ENCODE measurements at places on chromosomes 6 and 20.

DNA sequence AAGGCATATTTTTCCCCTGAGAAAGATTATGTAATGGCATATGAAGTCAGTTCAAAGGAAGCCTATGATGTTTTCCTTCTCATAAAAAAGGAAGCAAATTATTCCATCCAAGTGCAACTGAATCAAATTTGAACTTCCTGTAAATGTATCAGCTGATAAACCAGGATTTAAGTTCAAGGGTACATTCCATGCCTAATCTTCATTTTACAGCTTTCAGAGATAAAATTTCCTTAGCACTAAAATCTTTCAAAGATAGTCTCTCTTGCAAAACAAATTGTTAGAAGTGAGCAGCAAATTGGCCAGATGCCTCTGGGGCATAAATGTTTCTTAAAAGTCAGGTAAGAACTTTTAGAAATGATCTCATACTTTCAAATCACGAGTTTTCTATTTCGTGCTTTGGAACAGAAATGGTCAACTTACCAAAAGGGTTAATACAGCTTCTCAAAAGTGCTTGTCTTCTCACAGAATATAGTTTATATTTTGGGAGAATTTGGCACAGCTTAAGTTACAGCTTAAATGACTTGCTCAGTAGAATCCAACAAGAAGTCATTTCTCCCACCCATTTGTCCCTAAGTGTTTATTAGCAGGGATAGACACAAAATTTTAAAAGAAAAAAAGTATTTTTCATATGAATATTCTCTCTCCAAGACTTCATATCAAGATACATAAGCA lies 2.7 kb upstream of the TCF21 start:
- DNase-seq = no peak

GRCh38 chr6:166112580-166112979 lies 55.1 kb downstream of the TBXT start:
- DNase-seq = no peak

GRCh38 chr6:25927756-25928216 lies 2.7 kb downstream of the SLC17A2 start:
- no peak for DNase-seq

GRCh38 chr6:46954837-46955451 lies 33.2 kb upstream of the ADGRF5 start:
- no peak for DNase-seq

GRCh38 chr6:136952714-136953260 lies 30.7 kb downstream of the SLC35D3 start:
- DNase-seq = no peak

DNA sequence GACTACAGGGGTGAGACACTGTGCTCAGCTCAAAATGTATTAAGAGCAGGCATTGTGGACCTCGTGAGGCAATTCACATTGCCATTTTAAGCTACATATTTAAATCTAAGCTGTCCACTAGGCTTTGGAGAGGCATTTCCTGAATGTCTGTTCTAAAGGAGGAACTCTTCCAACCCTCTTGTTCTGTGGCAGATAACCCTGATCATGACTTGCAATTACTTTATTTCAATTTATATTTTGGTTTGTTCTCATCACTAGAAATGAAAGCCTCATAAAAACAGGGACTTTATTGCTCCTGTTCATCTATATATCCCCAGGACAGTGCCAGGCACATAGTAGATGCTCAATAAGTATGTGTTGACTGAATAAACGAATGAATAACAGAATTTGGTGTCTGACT lies 84.0 kb upstream of the SALL4 start:
- no peak for DNase-seq

DNA sequence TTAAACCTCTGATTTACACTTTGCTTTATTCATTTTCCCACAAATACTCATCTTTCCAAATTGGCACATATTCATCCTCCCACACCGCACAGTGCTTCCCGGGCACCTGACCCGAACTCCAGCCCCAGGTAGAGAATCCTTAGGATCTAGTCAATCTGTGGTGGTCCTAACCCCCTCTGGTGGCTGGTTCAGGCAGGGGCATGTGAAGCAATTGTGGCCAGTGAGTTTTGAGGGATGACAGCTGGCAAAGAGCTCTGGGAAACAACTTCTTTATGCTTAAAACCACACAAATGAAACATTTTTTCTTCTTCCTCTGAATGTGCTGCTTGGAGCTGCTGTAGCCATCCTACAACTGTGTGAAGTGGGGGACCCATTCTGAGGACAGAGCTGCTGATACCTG lies 54.7 kb downstream of the ELOVL5 start:
- no peak for DNase-seq

DNA sequence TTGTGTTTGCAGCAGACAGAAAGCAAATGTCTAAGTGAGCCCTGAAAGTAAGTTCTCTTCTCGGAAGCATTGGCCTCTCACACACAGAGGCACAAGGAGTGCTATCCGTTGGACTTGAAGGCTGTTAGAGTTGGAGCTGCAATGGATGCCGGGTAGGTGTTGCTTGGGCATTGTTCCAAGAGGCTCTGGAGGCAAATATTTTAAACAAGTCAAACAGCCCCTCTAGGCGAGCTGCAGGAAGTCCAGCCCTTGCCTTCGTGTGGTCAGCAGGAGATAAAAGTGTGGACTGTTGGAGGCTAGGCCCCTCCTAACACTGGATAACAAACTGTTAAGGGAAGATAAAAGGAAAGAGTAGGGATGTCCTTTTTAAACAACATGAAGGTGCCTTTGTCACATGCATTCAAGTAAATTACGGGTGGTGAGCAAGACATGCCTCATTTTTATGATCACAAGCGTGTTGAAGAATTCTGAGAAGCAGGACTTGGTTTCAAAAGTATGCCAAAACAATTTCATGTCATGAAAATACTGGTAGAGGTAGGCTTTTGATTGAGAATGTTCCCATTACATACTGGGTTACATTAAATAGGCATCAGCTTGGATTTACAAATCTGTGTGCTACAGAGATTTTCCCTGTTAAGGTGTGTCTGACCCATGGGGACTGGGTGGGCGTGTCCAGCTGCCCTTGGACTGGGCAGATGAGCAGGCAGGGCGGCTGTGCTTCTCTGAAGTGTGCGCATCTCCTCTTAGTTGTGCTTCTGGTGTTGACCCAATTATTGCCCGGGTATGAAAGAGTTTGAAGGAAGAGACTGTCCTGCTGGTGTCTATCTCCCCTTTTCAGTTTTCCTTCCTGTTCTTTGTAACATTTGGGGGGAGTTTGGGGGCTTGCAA lies 57.5 kb downstream of the RREB1 start:
- no peak for DNase-seq

GRCh38 chr20:53708129-53708968 lies 114.7 kb upstream of the ZNF217 start:
- no peak for DNase-seq

- DNase-seq = no peak
Observed at GRCh38 chr6:147287869-147288271, 83.7 kb downstream of the STXBP5 start.

GRCh38 chr6:39850736-39851297 lies 58.6 kb downstream of the DAAM2 start:
- DNase-seq = no peak

- no peak for DNase-seq
Observed at GRCh38 chr6:31446481-31446880, 43.1 kb downstream of the MICA start.

DNA sequence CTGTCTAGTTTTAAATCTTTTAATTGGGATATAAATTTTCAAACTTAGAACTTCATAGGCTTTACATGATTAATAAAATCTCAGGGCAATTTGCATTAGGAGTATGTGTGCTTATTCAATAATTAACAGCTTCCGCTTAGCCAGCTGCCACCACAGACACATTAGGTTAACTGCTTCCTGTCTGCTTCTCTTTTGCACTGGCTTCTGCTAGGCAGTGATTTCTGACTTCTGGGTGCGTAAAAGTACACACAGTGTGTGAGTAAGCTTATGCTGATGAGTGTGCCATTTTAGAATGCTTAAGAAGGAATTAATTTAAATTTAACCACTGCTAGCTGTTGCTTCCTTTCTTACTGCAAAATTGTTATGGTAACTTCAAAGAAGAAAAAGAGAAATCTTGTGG lies 73.9 kb downstream of the F13A1 start:
- no peak for DNase-seq

DNA sequence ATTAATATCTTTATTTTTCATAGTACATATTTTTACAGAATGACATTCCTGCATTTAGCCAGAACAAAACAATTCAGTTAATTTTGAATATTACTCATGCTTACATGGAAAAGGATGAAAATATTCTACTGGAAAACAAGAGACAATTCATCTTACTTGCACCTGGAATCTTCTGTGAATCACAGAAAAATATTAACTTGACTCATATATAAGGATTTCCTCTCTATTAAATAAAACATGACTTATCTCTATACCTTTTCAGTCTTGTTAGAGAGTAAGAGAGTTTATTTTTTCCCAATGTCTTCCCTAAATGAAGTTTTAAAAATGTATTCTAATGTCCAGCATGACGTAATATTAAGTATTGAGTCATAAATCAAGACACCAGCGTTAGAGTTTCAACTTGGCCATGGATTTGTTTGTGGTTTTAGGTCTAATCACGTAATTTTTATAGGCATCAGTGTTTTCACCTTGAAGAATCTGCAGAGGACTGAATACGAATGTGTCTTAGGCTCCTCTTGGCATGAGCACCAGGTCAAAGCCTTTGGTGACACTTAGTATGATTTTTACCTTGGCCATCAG lies 445.1 kb upstream of the JAG1 start:
- no peak for DNase-seq

DNA sequence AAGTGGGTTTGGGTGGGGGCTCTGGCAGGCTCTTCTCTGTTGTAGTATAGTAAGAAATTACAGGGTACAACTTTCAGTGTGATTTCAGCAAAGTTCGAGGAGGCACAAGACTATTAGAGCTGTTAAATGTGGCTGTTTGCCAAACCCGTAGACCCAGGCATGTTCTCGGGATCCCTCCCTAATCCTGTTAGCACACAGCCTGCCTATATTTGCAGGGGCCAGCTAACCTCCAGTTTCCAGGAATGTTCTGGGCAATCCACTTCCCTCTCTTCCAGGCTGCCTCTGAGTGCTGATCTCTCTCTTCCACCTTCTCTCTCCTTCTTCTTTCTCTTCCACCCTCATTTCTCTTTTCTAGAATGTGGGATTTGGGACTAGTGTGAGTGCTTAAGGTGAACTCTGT lies 34.8 kb upstream of the ZFP64 start:
- DNase-seq = no peak

DNA sequence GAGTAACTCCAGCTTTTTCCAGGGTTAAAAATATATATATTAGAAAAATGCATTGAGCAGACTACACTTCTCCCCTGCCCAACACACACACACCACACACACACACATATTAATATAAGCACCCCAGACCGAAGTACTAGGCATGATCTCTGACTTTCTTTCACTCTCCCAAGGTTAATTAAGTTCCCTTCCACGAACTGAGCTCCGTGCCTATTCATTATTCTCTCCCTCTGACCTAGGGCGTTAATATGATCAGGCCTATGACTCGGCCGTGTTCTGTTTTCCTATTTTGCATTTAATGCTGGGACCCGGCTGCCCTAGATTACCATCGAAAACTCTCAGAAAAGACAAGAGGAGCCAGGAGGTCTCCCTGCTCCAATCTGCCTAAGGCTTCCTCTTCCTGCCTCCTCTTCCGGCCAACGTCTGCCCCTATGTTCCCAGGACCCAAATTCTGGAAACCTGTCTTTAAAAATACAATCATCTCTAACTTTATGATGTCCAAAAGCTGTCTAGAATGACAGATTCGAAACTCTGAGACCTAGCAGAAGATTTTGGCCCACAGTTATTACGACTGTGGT lies 6.1 kb upstream of the POU3F2 start:
- DNase-seq = no peak

- DNase-seq = no peak
Observed at GRCh38 chr20:14902432-14903089, 565.1 kb upstream of the FLRT3 start.

GRCh38 chr6:161305860-161306259 lies 32.0 kb upstream of the AGPAT4 start:
- no peak for DNase-seq

DNA sequence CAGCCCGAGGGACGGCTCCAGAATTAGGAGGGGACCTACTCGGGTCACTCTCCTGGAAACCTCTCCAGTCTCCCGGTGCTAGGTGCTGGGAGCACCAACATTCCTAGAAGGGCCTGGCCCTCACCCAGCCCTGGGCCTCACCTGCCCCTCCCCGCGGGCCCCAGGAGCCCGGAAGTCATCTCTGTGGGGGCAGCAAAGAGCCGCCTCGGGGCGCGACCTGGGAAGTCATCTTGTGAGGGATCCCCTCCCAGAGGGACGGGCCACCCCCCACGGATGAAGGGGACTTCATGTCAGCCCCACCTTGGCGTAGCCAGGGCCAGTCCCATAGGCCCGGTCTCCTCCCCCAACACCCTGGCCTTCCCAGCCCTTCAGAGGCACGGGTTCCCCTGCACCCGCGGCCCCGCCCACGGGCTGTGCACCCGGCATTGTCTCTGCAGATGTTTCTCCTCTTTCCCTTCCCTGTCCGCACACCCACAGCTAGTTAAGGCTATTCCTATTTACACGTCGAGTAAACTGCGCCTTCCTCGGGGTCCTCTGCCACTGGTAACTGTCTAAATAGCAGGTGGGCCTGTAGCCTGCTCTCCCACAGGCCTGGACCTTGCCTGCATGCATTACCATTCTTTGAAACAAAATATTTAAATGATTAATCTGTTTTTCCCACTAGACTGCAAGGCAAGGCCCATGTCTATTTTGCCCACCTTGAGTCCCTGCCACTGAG lies 896 bp upstream of the RNASET2 start:
- no peak for DNase-seq

DNA sequence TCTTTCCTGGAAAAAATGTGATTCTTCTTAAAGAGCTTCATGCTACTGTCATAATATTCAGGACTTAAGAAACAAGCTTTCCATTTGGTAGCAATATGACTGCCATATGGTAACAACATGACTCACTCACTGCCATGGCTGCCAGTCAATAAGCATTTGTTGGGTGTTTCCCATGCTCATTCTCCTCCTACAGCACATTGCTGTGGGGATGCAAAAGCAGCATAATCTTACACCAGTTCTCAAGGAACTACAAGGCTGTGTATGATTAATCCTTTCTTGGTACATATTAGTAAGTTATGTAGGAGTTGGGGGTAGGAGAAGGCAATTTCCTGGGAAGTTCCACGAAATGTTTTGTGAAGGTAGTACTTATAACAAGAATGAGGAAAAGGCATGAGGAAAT lies 76.7 kb downstream of the CEP162 start:
- no peak for DNase-seq

DNA sequence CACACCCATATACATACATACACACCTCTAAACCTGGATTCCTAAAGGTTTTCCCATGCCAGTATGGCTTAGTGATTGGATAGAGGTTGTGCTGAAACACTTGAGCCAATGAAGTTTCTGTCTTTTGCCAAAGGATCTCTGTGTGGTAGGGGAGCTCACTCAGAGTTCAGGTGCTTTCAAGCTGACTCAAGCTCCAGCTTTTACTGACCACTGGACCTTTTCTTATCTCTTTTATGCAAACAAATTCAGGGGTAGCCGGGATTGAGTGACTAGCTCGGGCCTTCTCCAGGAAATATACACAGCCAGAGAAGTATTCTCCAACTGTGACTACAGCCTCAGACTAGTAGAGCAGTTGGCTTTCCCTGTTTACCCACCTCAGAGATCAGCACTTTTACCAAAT lies 21.5 kb upstream of the DSE start:
- no peak for DNase-seq

- DNase-seq = no peak
Observed at GRCh38 chr6:44475417-44475778, 87.9 kb downstream of the CDC5L start.

Data from NCI-H1436 treated with DMSO at 0.1 percent for 48 hours (cell line).